GM12865 (cell line): ENCODE measurements at places on chromosomes 16 and 17.

- DNase-seq, result no peak
Observed at GRCh38 chr17:44280392-44280937, 12.5 kb upstream of the SLC4A1 start.

DNA sequence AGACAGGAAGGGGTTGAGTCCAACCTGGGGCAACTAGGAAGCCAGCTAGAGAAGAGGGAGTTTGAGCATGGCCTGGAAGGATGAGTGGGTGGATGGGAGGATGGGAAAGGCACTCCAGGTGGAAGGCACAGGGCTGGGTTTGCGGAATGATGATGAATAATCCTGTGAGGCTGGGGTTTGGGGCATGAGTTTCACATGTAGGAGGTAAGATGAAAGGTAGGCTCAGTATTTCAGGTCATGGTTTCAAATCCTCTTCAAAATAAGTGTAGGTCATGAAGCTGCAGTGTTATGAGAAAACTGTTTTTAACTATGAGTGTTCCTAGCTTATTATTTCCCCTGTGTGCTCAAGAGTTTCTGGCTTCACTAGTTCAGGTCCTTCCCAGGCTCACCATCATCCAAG is 130.3 kb downstream of the SKAP1 start:
- peak; percentile 77 for DNase-seq

- DNase-seq, result no peak
Observed at GRCh38 chr17:39508987-39509386, 47.7 kb downstream of the CDK12 start.

- DNase-seq, result no peak
Observed at GRCh38 chr17:40493697-40494096, 7.7 kb downstream of the TNS4 start.

GRCh38 chr16:84607061-84607460 is 10.8 kb downstream of the COTL1 start:
- no peak for DNase-seq

DNA sequence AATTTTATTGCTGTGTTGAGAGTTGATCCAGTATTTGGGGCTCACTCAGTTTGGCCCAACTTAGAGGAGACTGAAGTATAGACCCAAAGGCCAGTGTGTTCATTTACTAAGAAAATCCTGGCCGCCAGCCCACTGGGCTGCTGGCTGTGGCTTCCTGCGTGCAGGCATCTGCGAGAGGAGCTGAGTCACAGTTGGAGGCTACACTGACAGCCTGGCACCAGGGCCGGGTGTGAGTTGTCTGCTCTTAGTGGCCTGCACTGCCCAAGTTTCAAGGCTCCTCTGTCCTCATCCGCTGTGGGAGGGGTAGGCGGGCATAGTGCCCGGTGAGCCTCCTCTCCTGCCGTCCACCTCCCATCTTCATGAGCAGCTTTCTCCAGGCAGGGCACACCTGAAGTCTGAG is 54.2 kb downstream of the PLD6 start:
- peak; percentile 15 for DNase-seq

- DNase-seq, result no peak
Observed at GRCh38 chr17:21277332-21277731, 7.2 kb upstream of the MAP2K3 start.

DNA sequence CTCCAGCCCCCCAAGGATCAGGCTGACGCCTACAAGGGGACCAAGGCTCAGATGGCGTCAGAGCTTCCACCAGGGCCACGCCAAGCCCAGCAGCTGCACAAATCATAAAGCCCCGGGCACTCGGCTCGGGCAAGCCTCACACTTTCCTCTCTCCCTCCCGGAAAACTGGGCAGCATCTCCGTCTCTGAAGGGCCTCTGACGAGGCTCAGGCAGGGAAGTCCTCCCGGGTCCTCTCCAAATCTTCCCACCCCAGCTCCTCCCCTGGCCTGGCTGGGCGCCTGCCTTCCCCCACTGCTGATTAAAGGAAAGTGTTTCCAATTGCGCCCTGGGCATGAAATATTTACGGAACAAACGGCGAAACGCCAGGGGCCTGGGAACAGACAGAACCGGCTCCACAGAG is 38.5 kb downstream of the PIEZO1 start:
- DNase-seq, result no peak

DNA sequence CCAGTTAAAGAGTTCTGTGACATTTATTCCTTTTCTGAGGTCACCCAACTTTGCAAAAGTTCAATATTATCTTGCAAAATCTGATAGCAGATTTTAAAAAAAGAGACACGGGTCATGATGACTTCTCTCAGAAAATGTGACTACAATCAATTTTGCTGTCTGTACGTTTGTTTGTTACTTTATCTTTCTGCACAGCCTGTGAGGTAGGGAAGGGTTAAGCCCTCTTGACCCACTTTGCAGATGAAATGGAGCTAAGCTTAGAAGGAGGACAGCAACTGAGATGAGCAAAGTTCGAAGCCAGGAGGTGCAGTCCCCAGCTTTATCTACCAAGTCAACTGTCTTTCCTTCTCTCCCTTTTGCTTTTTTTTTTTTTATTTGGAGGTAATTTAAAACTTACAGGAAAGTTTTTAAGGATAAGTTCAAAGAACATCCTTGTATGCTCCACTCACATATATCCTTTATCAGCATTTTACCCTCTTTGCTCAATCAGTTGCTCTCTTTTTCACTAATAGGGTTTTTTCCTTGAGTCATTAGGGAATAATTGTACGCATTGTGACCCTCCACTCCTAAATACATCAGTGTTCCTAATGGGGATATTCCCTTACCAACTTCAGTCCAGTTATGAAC is 86.8 kb downstream of the MSI2 start:
- DNase-seq, result no peak

GRCh38 chr17:34110315-34110714 is 144.8 kb upstream of the CCL2 start:
- DNase-seq, result no peak

- DNase-seq, result no peak
Observed at GRCh38 chr16:48210747-48211146, 33.4 kb upstream of the LONP2 start.

DNA sequence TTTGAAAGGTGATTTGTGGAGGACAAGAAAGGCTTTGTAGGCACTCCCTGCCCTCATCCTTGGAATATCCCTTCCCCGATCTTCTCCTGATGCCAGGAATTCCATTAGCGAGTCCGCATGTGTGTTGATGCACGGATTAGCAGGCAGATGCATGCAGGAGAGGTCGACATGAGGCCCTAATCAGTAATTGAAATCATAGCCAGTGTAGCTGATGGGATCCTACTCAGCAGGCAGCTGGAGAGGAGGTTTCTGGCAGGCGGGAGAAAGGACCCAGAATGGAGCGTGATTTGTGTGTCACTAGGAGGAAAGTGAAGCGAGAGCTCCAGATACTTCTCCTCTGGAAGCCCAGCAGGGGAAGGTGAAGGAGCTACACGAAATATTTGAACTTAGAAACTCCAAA is 196.3 kb upstream of the CDH11 start:
- DNase-seq, result no peak

DNA sequence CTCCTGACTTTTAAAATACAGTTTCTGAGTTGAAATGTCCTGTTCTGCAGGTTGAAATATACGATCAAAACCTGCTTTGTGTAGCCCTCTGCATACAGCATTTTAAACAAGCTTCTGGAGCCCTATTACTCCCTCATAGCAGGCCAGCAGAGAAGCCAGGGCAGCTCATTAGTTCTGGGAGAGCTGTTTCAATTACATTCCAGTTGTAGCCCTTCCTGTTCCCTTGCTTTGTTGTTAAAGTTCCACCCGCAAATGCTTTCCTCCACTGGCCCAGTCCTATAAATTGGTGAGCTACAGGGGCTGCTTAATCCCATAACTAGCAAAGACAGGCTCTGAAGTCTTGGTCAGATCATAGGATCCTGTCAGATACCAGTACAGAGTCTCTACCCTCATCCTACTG is 162.5 kb downstream of the SLC39A11 start:
- no peak for DNase-seq

- no peak for DNase-seq
Observed at GRCh38 chr17:33501185-33501584, 208.1 kb upstream of the ASIC2 start.

GRCh38 chr17:76542984-76543383 is 3.1 kb downstream of the PRCD start:
- no peak for DNase-seq

GRCh38 chr17:29687596-29687995 is 64.9 kb upstream of the CORO6 start:
- DNase-seq, result no peak

DNA sequence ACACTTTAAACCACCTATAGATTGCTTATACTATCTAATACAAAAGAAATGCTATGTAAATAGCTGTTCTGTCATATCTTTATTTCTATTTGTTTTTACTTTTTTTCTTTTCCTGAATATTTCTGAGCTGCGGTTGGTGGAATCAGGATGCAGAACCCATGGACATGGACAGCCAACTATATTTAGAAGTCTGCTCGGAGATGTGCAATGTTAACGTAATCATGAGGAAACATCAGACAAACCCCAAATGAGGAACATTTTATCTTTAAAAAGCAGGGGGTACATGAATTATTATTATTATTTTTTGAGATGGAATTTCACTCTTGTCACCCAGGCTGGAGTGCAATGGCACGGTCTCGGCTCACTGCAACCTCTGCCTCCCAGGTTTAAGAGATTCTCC is 31.4 kb upstream of the GHDC start:
- no peak for DNase-seq

DNA sequence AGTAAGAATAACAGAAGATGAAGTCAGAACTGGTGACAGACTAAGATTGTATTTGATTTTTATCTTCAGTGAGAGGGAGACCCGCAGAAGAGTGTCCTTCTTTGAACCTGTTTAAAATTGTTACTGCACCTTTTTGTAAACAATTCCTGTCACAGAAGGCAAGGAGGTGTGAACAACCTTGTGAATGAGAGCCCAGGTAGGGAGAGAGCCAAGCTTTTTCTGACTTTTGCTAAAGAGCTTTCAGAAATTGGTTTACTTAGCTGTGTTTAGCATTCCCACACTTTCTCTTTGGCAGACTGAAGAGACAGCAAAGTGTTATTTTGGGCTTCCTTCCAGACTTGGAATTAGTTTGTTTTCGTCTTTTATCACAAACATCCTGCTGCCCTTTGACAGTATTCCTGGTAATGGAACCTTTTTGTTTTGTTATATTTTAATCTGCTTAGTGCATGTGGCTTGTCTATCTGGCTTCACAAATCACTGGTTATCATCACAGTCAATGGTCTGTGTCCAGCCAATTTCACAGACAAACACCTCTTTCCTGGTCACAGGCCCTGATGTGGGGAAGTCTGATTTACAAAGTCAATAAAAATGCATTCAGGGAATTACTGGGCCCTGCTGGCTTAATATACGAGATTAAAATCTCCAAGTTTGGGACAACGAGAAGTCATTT is 85.7 kb upstream of the HS3ST2 start:
- no peak for DNase-seq

DNA sequence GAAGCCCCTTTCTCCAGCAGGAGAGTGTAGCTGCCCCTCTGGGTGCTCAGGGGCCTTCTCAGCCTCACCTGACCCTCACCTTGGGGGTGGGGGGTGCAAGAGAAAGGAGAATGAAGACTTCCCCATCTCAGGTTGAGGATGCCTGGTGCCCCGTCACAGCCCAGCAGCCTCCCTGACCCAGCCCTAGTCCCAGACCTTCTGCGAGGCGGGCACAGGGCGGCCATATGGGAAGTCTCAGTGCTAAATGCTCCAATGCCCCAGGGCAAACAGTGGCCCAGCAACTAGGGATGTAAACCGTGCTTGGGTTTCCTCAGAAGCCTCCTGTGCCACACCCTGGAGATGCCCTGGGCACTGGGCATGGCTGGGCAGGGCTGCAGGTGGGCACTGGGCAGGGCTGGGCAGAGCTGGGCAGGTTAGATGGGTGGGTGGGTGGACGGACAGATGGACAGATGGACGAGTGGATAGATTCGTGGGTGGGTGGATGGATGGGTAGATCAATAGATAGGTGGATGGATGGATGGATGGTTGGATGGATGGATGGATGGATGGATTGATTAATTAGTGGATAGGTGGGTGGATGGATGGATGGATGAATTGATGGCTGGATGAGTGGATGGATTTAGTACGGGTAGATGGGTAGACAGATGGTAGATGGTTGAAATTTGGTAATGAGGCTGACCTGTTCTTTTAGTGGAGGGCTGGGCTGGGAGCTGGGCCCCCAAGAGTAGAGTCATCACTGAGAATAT is 16.8 kb downstream of the TPSD1 start:
- DNase-seq, result no peak

GRCh38 chr17:79305768-79306423 is 231.3 kb downstream of the ENGASE start:
- DNase-seq, result no peak

DNA sequence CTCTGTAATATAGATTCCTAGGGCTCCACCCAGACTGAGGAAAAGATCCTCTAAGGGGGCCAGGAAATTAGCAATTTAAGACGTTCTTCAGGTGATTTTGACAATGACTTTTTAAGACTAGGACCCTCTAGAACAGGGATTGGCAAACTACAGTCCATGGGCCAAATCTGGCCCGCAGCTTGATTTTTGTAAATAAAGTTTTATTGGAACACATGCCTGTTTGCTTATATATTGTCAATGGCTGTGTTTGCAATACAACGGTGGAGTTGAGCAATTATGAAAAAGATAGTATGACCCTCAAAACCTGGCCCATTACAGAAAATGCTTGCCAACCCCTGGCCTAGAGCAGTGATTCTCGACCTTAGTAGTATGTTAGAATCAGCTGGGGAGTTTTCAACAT is 181.9 kb downstream of the SOX9 start:
- no peak for DNase-seq

GRCh38 chr17:74250324-74250995 is 23.6 kb upstream of the DNAI2 start:
- no peak for DNase-seq

- DNase-seq, result no peak
Observed at GRCh38 chr16:2971985-2972784, 3.0 kb downstream of the PAQR4 start.

DNA sequence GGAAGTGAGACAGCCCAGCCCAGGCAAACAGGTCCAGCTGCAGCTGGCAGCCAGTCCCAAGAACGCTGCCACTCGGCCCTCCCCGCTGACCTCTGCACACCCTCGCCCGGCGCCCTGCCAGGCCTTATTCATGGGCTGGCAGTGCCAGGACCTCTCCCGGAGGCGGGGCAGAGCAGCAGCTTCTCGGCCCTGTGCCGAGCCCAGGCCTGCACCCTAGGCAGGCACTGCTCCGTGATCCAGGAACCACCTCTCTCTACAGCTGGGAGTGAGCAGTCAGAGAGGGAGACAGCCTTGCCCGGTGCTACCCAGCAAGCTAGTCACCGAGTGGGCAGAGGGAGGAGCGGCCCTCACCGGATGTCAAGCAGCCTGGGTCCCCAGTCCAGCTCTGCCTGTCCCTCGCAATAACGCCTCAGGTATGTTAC is 79.9 kb upstream of the CBX4 start:
- no peak for DNase-seq

DNA sequence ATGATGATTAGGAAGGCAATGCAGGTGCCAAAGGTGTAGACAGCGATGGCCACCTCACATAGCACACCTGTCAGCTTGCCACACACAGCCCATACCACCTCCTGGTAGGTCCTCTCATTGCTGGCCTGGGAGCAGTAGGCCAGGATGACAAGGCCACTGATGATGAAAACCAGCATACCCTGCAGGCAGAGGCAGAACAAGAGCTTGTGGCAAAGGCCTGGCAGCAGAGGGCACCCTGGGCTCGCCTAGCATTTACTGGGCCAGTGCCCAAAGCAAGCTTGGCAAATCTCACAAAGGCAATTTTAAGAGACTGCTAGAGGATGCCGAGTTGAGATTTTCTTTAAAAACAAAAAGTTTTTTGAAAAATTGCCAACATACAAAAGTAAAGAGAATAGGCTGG is 5.9 kb downstream of the SLC38A7 start:
- peak; percentile 17 for DNase-seq
